ENCODE measurements at places on chromosomes 1 and 21.

- DNase-seq, result no peak
Measured at GRCh38 chr1:16006010-16006409, 2.0 kb downstream of the SRARP start.

DNA sequence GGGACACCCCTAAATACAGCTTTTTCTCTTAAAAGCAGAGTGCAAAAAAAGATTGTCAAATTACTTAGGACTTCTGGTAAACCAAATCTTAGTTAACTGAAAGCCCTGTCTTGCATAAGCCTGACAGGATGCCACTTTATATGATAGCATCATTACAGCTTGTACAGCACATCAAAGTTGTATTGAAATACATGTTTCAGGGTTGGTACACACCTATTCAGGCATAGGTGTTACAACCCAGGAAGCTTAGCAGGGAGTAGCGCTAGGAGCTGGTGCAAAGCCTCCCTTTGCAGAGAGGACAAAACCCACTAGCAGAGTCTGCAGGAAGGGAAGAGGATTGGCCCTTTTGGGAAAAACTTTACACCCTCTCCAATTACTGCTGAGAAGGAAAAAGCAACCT, 258.9 kb upstream of the SGIP1 start:
- no peak for DNase-seq

DNA sequence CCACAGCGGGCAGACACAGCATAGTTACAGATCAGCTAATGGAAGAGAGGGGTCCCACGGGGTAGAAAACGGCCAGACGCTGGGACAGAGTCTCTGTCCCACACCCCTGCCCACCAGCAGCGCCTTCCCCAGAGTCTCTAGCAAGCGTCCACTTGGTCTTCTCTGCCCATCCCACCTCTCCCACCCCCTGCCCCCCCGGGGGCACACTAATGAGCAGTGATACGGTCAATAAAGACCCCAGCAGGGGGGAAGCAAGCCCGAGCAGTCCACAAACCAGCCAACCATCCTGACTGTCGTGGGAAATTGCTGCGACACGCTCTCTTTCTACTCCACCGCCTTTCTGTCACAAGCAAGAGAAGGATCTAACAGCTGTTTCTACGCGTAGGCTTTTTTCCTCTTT, 374.7 kb downstream of the NPHP4 start:
- DNase-seq, result no peak

DNA sequence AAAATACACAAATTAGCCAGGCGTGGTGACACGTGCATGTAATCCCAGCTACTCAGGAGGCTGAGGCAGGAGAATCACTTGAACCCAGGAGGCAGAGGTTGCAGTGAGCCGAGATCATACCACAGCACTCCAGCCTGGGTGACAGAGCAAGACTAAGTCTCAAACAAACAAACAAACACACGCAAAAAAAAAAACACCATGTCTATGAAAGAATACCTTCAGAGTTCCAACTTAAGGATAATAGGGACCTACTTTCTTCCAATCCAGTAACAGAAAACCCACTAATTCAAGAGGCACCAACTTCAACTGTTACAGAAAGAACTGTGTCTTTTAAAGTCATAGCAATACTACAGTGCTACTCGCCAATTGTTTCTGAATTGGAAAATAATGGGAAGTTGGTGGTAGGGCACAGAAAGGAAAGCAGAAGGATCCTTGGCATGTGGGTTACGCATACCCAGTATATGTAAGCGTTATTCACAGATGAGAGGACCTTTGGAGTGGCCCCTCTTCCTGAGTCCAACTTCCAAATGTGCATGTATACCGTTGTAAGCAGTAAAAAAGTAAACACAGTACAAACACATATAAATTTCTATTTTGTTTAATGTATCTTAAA, 87.0 kb downstream of the ACBD6 start:
- DNase-seq, result no peak

GRCh38 chr1:218829097-218829496, 344.6 kb upstream of the LYPLAL1 start:
- DNase-seq, result no peak

- peak; percentile 75 for DNase-seq
Measured at GRCh38 chr1:155062702-155063411, 683 bp upstream of the EFNA4 start.

- DNase-seq, result no peak
Measured at GRCh38 chr1:97989094-97989680, 68.4 kb upstream of the DPYD start.

GRCh38 chr1:172268237-172268636, 152.2 kb upstream of the C1orf105 start:
- no peak for DNase-seq

- no peak for DNase-seq
Measured at GRCh38 chr1:116529681-116530080, 41.1 kb downstream of the CD58 start.

DNA sequence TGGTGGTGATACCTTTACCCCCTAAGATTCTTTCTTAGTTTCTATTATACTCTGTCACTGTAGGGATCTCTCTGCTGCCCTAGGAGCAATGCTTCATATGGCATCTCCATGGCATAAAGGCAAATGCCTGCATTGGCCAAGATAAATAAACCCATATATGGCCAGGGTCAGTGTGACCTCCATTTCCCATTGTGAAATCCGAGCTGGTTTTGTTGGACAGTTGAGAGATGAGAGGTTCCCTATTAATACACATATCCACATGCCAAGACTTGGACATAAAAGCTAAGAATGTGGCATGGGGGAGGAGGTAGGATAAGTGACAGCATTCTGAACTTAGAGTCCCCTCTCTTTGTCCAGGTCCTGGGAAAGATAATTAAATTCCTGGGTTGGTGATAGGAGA, 1.4 kb downstream of the TPM3 start:
- no peak for DNase-seq

DNA sequence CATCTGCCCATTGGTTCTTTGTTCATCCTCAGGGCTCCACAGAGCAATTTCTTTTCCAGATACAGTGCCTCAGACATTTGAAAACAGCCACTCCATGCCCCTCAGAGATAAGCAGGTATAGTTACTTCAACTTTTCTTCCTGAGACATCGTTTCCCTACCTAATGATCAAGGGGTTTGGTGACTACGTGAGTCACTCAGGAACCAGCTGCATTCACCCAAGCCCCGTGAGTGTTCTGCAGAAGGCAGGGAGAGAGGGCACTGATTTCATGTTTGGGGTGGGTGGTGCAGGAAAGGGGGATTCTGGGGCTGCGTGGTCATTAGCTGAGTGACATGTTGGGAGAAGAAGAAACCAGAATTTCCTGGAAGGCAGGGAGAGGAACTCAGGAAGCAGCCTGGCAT, 25.0 kb downstream of the NCF2 start:
- DNase-seq, result no peak

DNA sequence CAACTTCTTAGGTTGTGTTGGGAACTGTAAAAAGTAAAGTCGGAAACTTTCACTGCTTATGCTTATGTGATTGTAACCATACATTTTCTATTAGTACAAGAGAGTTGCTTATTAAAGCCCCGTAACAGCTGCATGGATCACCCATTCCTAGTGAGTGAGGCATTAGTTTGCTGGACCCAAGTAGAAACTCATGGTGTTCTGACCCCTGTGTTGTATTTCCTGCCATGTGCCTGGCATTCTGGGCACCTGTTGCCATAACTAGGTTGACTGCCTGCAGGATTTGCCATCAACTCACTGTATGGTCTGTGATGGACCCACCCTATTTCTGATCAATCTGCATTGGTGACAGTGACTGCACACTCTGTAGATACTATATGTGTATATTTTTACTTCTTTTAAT, 173.0 kb downstream of the PGBD5 start:
- no peak for DNase-seq

- DNase-seq, result no peak
Measured at GRCh38 chr1:89451011-89451410, 73.6 kb upstream of the LRRC8B start.

DNA sequence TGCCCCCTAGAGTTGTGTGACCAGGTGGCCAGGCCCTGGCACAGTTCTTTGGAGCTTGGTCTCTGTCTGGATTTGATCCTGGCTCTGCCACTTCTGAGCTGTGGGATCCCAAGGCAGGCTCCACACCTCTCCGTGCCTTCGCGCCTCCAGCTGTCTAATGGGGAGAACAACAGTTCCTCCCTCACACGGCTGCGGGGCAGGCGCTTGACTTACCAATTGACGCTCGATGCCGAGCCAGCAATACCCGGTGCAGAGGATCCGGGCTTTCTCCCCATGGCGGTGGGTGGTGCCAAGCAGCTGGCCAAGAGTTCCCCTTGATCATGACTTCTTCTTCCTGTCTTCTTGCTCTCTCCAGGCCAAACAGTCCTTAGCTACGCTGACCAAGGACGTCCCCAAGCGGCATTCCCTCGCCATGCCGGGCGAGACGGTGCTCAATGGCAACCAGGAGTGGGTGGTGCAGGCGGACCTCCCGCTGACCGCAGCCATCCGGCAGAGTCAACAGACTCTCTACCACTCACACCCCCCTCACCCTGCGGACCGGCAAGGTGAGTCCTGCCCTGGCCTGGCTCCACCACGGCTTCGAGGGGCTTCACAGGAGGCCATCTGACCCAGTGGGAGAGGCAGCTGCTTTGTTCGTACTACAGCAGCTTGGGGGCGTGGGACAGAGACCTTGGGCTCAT, 97.7 kb upstream of the TMEM51 start:
- no peak for DNase-seq

- no peak for DNase-seq
Measured at GRCh38 chr1:93459126-93459525, 11.2 kb downstream of the FNBP1L start.

Data from adrenal gland (tissue), 19 donors.